ENCODE measurements at places on chromosomes 12 and 14.
A peak's percentile ranks its signal among the peaks of the same experiment; 100 is the strongest.

DNA sequence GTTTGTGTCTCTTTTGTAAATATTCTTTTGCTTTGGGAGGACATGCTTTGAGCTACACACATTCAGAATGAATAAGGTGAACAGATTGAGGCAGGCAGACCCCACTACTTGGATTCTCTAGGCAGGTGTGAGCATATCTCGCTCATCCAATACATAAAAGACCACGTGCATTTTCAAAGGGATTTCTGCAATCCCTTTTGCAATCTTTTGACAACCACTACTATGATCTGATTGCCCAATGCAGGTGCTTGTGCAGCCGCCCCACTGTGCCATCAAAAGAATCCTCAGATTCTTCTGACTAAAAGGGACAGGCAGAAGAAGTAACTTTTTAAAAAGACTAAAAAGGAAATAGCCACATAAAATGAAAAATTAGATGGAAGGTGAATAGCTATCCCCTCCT lies 341.4 kb downstream of the BMP4 start:
- no peak for DNase-seq

GRCh38 chr14:96631030-96631429 lies 128.8 kb downstream of the PAPOLA start:
- no peak for DNase-seq

- peak; percentile 37 for DNase-seq
These were observed at the start of gene ABCD2 for GRCh38 chr12:39619660-39620433. Gene ABCD2 (minus strand): TSS chr12:39619803. CDS start chr12:39619615, 188 bp downstream.

DNA sequence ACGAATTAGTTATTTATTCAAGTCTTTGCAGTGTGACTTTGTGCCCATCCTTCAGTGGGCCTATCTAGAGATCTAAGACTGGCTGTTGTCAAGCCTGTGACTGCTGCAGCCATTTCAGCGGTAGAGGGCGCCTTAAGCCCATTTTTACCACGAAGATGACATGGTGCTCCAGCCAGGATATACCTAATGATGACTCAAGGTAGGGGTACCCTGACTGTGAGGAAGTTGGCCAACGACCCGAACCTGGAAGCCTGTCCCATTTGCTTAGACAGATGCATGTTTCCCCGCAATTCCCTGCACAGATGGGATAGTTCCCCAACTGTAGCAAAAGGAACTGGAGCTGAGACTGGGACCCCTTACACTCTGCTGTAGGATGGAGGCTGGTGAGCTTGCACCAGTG lies 41.3 kb downstream of the RAB3IP start:
- DNase-seq, result no peak

GRCh38 chr12:47941871-47942613 lies 21.4 kb upstream of the TMEM106C start:
- DNase-seq, result no peak

GRCh38 chr12:57726884-57727757 lies 11.4 kb downstream of the AGAP2 start:
- no peak for DNase-seq

GRCh38 chr12:81542065-81543010 lies 216.8 kb downstream of the PPFIA2 start:
- DNase-seq, result no peak

- DNase-seq, result no peak
These were observed 6.5 kb upstream of the AK7 start for GRCh38 chr14:96385385-96385784.

Data from AG09309 (cell line).